CMK (cell line): ENCODE measurements at places on chromosomes 2 and 18.
A peak's percentile ranks its signal among the peaks of the same experiment; 100 is the strongest.

GRCh38 chr2:67564076-67564475, 166.9 kb downstream of the ETAA1 start:
- DNase-seq = no peak

DNA sequence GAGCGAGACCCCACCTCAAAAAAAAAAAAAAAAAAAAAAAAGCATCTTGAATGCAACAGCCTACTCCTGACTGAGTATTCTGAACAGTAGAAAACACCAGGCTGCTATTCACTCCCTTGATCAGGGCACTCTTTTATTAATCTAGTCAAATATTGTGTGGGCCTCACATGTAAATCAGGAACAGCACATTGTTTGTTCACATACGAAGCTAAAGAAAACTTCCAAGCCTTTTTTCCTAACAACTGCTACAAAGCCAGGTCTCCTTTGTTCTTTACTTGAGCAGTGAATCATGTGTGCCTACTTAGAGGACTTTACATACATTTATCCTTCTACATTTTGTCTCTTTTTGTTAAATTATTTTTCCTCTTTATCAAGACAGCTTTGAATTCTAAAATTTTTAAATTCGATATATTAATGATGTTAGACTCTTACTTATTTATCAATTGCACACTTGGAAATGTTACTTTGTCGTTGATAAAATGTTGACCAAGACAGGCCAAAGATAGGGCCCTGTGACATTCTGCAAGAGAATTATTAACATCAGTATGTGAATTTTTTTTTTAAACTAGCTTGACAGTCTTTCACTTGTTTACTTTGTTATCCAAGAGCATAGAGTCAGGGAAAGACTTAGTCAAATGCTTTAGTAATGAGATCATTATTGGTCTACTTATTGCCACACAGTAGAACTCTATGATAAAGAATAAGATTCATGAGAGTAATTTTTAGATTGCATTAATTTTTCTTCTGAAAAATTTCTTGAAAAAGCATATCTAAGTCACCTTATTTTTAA, 13.2 kb downstream of the SPATS2L start:
- DNase-seq = no peak

DNA sequence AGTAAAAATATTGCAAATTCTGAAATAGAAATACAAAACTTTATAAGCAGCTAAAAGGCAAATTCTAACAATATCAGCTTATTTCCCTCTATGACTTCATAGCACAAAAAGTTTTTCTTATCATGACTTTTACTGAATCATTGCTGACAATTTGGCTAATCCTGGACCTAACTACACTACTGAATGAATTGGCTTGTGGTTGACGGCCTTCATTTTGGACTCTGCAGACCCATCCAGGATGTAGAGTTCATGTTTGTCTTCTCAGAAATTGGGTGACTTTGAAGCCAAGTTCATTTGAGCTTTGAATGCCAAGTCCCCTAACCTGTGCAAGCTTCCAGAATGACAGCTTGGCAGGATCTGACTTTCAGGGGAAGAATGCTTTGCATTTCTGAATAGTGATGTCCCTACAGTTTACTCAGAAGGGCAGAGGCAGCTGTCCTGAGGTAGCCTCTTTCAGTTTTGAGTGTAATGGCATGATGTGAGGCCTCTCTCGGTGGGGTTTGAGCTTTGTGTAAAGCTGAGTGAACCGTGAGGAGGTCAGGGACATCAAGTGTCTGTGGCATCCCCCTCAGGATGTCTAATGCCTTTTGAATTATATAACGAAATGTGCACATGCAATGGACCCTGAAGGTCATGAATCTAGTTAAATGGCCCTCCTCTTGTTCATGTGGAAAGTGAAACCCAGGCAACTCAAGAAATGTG, 48.0 kb downstream of the EFEMP1 start:
- no peak for DNase-seq

DNA sequence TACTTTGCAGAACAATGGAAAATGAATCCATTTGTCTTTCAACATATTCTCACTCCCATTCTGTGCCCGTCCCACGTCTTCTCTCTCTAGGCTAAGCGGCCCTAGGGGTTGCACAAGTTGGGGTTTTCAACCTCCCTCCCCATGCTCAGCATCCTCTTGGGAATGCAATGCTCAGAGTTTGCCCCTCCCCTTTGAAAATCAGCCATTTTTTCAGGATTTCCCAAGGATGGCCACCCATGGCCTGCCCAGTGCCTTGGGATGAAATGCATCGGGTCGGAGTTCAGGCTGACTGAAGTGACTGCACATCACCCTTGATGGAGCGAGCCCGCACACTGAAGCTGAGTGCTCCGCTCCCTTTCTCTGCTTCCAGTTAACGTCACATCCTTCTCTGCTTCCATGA, 87.9 kb downstream of the TNS1 start:
- DNase-seq = no peak

- no peak for DNase-seq
Measured at GRCh38 chr2:173264603-173265366, 89.9 kb upstream of the CDCA7 start.

GRCh38 chr2:16293398-16293797, 353.0 kb downstream of the MYCN start:
- DNase-seq = no peak

GRCh38 chr2:219499555-219499954, 864 bp downstream of the GMPPA start:
- no peak for DNase-seq

GRCh38 chr2:101428422-101429176, 41.3 kb upstream of the CREG2 start:
- DNase-seq = no peak

DNA sequence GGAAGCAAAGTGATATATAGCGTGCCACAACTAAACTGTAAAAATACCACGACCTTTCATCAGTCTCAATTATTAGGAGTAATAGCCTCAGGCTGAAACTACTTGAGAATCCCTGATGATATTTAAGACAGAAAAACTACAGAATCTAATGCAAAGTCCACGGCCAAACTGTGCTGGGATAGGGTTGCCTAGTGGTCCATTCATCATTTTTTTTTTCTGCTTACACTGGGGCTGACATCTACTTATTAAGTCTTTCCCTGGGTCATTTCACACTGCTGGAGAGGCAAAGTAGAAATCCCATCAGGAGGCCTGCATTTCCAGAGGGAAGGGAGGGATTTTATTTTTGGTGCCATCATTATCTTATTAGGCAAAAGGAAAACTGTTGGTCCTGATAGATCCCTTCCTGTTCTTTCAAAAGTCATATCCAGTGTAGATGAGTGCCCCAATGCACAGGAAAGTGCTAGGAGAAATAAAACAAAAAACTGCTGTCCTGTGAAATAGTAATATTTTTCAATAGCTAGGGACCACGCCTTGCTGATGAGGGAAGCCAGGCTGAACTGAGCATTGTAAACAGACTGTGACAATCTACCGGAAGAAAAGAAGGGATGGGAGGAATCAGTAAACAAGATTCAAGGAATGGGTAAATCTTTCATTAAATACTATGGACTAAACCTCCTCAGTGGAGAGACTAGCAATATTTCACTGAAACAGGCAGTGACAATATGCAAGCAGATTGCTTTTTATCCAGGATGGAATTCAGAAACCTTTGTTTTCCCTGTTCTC, 644.3 kb downstream of the IRS1 start:
- no peak for DNase-seq

DNA sequence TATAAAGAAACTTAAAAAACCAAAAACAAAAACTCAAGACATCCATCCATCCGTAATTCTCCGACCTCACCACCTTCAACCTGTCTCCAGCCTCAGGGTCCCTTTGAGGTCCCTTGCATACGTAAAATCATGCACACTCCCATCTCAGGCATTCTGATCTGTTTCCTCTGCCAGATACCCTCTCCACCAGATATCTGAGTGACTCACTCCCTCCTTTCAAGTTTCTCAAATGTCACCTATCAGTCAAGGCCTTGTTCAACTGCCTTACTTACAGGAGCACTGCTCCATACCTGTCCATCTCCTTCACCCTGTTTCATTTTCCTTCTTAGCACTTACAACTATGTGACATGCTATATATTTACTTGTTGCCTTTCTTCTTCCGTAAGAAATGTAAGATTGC, 369.3 kb downstream of the NBAS start:
- no peak for DNase-seq

DNA sequence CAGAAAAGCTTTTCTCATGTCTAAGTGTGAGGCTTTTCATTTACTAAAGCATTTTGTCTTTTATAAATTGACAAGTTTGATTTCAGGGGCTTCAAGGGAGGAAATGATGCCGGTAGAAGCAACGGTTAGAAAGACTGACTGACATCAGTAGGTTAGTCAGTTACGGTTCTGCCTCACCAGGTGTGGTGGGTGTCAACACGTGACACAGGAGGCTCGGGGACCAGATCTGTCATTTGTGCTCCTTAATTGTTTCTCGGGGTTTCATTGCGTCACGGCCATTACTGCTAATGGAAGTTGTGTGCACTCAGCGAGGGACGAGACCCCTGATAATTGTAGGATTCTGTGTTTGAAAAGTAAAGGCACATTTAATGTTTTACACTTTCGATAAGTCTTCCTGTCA, 18.9 kb upstream of the PTPRM start:
- DNase-seq = no peak

GRCh38 chr2:156334496-156335478, 2.3 kb upstream of the NR4A2 start:
- no peak for DNase-seq

DNA sequence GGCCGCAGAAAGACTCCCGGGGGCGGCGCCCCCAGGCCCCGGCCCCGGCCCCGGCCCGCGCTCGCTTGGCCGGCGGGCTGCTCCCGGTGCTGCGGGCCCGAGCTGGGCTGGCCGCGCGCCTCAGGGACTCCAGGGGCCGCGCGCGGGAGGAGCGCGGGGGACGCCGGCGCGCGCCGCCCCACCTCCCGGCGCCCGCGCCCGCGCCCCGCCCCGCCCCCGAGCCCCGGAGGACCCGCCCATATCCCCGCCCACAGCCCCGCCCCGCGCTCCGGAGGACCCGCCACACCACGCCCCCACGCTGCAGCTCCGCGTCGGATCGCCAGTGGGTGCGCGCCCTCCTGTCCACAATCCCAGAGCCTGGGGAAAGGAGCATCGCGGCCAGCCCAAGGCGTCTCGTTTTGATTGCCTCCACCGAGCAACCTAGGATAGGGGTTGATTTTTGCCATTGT, at the start of gene PARD6G:
Gene PARD6G, minus strand, starts transcription at position 122 of the 449 bp plus-strand sequence. CDS start 166 bp downstream, outside the sequence.
- DNase-seq = no peak

DNA sequence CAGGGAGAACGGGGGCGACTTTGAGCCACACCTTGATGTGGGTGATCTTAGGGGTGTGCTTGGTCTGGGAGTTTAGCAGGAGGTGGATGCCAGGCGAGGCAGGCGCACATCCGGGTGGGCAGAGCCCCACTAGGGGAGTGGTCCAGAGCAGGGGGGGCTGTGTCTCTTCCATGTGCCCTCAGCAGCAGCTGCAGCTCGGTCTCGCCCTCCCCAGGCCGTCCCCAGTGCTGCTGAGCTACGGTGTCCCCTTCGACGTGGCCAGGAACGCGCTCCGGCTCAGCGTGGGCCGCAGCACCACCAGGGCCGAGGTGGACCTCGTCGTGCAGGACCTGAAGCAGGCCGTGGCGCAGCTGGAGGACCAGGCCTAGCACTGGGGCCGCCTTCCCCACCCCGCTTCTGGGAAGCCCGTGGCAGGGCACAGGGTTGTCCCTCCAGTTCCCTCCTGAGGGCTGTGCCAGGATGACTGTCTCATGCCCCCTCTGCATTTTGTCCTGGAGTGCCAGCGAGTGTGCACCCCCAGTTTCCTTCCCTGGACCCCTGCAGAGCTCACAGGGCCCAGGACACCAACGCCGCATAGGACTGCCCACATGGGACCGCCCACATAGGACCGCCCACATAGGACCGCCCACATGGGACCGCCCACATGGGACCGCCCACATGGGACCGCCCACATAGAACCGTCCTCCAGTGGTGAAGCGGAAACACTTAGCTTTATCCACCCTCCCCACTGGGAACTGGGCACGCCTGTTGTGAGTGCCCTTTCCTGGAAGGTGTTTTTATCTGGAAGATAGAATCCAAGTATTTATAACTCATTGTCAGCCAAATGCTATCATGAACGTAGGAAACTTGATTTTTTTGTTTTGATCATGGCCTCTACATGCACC, 1.9 kb upstream of the ESPNL start:
- DNase-seq = peak; percentile 83

DNA sequence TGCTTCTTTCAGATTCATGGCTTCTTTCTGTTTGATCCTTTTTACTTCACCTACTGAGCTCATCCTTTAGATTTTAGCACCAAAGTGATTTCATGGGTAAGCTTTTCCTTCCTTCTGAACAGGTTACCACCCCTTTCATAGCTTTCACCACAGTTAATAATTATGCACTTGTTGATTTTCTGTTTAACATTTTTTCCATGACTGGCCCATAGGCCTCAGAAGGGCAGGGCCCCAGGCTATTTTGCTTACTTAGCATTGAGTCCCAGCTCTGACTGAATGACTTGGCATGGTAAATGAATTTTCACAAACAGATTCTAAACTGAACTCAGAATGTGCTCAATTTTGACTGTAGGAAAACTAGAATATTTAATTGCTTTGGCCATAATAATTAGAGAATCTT, 177.0 kb downstream of the GCA start:
- DNase-seq = no peak

- DNase-seq = peak; percentile 9
Measured at GRCh38 chr2:108927936-108928659, 60.9 kb downstream of the EDAR start.

- no peak for DNase-seq
Measured at GRCh38 chr2:69718338-69718965, 23.5 kb upstream of the ANXA4 start.

- peak; percentile 54 for DNase-seq
Measured at GRCh38 chr2:30293303-30293921, 62.1 kb downstream of the LBH start.

GRCh38 chr2:214451516-214452275, 40.8 kb downstream of the VWC2L start:
- DNase-seq = no peak

DNA sequence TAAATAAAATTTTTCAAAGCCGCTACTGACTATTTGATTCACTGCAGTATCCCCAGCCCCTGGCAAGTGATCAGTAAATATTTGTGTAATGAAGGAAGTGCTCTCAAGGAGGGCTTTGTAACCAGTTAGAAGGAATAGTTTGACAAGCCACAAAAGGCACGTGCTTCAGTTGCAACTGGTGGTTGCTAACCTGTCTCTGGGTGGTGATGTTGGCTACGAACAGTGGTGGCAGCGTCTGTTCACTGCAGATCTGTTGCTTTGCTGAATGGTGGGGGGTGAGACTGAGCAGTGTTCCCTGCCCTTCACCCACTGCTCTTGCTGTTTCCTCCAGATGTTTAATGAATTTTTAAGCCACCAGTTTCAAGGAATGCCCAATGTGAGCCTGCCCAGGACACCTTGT, 73.9 kb upstream of the SIX2 start:
- DNase-seq = no peak

- DNase-seq = no peak
Measured at GRCh38 chr2:205700331-205701132, 18.2 kb downstream of the NRP2 start.

- no peak for DNase-seq
Measured at GRCh38 chr2:174663550-174663949, 65.9 kb upstream of the WIPF1 start.
